ENCODE measurements at places on chromosomes 6 and 20.

DNA sequence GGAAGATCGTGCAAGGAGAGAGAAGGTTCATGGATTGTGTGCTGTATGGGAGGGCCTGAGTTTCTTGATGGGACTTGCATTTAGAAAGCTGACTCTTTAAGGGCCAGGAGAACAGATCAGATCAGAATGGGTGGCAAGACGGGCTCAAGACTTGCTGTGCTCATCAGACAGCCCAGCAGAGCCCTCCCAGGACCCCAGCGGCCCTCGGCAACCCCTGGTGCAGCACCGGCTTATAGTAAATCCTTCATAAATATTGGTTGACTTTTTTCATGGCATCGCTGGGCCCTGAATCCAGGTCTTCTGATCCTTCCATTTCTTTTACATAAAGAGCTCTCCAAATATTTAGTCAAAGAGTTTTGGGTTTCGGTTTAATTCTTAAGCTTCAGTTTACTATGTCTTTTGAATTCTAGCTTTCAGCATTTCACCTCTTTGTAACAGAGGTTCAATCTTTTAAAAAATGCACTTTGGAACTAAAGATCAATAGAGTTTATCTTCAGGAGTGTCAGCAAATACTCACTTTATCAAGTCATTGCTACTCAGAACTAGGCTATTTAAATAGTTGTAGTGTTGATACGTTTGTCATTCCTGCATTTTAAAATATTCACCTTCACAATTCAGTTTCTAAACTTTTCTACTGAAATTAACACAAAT is 205.6 kb downstream of the ZDHHC14 start:
- no peak for DNase-seq

DNA sequence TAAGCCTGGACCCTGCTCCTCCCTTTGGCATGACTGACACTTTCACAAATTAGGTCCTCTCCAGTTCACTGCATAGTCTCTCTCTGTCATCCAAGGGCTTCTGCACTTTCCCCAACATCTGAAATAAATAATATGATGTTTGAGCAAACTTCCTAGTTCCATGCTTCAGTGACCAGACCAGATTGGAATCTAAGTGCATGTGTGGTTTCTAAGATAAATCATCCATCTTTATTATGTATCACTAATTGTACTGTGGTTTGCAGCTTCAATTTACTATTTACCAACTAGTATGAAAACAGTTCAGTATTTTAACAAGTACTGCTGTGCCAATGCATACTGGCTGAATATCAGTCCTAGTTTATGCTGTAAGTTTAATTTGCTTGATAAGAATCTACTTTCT is 18.7 kb downstream of the SESN1 start:
- peak; percentile 78 for DNase-seq

DNA sequence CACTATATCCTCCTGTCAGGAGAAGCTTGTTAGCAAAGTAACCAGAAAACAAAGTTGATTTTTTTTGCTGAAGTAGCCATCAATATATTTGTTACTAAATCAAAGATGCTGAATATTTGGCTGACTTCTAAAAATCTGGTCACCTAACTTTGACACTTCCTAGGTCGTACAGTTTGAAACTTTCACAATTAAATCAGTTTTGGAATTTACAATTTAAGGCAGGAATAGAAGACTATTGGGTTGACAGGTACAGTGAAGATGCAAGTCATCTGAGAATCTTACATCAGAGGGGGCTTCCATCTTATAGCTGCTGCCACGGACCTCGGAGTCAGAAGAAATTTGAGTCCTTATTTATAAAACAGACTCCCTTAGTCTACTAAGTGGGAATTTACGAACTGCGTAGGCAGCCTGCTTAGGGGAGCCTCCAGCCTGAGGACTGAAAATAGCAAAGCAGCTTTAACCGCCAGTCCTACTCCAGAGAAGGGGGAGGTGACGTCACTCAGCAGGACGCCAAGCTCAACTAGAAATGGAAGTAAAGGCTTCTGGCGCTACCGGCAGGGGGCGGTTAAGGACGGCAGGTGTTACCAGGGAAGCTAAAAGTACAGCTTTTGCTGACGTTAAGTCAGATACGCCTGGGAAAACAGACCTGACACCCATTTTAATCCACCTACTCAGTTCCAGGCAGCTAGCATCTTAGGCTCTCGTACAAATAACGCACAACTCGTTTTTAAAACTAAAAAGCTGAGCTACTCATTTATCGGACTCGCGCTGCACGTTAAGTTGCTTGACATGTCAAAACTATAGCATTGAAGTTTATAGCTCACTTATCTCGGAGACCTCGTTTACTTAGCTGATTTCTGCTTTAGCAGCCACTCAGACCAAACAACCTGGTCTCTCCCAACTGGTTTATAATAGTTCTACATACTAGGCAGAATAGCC is 61.1 kb upstream of the HFE start:
- peak; percentile 73 for DNase-seq

GRCh38 chr6:42710316-42710715 is 12.1 kb downstream of the PRPH2 start:
- DNase-seq: no peak

DNA sequence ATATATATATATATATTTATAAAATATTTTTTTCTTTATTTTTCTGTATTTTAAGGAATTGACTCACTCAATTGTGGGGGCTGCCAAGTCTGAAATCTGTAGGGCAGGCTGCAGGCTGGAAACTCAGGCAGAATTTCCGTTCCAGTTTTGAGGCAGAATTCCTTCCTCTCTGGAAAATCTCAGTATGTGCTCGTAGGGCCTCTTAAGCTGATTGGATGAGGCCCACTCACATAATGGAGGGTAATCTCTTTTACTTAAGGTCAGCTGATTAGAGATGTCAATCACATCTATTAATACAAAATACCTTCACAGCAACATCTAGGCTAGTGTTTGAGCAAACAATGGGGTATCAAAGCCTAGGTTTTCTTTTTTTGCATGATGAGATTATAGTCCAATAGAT is 244.7 kb upstream of the RNF24 start:
- DNase-seq: no peak

DNA sequence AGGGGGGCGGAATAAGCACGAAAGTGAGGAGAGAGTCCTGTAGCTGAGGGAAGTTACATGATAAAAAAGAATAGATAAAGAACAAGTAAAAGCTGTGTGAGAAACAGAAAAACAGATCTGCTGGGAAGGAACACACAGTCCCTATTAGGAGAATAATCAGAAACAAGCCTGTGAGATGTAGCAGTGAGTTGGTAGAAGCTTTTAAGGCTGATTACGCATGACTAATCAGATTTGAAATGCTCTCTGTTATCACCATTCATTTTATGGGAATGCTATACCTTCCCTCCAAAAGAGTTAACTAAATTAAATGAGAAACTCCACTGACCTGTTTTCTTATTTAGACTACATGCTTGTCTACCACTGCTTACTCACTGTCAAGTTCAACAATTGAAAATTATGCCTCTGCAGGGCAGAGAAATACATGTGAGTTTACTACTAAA is 15.8 kb downstream of the REPS1 start:
- DNase-seq: no peak

GRCh38 chr20:17626217-17627007 is 55.6 kb downstream of the RRBP1 start:
- DNase-seq: no peak

DNA sequence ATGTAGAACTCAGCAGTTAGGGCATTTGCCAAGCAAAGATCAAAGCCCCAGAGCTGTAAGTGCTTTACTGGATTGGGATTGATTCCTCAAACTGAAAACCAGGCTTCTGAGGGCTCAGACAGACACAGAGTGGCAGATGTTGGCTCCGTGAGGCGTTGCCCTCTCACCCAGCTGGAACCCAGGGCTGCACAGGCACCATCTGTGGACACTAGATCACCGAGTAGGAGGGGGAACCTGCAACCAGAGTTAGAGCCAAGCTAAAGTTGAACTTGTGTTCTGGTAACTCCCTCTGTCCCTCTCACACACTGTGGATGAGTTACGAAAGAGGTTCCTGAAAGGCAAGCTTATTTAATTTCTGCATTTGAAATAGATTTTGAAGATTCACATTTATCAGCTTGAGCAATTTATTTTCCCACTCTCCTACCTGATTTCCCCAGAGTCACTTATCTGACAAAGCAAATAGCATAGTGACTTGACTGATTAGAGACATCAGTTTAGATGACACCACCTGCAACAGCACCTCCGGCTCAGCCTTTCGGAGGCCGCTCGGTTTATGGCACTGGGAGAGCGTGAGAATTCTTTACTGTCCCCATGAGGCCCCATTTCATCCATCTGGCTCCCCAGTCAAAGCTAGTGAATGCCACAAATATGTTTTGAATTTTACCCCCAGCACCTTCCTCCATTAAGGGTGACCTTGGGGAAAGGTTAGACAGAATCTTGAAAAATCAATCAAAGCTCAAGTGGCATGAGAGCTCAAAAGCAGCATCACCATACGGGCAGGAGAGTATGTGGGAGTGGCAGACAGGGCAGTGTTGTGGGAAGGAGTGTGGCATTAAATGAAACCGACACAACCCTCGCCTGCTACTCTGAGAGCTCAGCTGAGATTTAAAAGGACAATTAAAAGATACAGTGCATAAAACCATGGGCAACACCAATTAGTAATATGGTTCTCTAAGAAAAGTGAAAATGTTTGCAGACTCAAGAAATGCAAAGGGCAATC is 48.5 kb downstream of the RPF2 start:
- DNase-seq: no peak
